ENCODE measurements at places on chromosomes 7 and 10.

- no peak for DNase-seq
Measured at GRCh38 chr7:34835901-34836600, 178.0 kb downstream of the NPSR1 start.

DNA sequence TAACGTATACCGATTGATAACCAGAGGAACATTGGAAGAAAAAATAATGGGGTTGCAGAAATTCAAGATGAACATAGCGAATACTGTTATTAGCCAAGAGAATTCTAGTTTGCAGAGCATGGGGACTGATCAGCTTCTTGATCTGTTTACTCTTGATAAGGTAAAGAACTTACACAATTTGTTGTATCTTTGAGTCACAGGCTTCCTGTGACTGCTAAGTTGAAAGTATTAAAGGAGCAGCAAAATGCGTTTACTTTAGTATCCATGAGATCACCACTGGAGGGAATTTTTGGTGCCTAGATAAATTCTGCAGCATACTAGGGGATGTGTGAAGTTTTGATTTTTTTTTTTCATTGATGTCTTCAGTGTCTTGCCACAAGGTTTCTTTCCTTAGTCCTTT is 103.6 kb downstream of the BTAF1 start:
- no peak for DNase-seq

- peak; percentile 51 for DNase-seq
Measured at GRCh38 chr10:78905957-78906308, 162.8 kb upstream of the ZMIZ1 start.

DNA sequence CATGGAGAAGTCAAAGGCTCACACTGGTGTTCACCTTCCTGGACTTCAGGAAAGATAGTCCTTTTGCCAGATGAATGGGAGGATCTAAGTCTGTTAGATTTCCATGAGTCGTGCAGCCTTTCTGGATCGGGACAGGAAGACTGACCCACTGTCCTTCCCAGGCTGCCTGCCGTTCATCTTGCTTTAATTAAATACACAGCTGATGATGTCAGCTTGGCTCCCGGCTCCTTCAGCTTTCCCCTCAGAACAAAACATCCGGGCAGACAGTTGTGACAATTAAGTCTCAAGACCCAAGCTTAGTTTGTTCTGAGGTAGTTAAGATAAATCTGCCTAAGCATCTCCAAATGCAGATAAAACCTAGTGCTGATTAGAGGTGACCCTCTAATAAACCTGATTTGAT is 58.6 kb downstream of the AUTS2 start:
- no peak for DNase-seq

GRCh38 chr10:124472071-124472470 is 10.4 kb downstream of the LHPP start:
- DNase-seq, result no peak

- DNase-seq, result no peak
Measured at GRCh38 chr7:144452064-144452463, 48.6 kb upstream of the NOBOX start.

DNA sequence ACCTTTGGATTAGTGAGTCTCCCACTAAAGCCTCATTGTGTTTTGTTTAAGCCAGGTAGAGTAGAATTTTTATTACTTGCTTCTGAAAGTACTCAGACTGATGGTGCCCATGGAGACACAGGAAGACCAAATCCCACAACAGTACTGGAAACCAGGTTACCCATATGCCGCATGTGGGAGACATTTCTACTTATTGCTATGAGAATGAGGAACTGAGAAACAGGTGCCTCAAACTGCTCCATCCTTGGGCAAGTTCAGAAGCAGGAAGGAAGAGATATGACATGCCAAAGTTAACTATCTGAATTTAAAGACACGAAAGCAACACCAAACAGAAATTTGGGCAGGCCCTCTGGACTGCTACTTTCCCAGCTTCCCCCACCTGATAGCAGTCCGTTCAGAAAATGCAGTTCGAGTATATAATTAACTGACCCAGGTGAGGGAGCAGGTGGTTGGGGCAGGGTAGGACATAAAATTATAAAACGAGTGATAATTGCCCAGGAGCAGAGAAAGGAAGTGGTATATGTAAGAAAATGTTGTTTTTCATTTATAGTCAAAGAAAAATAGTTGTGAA is 382.3 kb upstream of the MTPN start:
- no peak for DNase-seq

GRCh38 chr7:51451751-51452476 is 135.3 kb upstream of the COBL start:
- no peak for DNase-seq

DNA sequence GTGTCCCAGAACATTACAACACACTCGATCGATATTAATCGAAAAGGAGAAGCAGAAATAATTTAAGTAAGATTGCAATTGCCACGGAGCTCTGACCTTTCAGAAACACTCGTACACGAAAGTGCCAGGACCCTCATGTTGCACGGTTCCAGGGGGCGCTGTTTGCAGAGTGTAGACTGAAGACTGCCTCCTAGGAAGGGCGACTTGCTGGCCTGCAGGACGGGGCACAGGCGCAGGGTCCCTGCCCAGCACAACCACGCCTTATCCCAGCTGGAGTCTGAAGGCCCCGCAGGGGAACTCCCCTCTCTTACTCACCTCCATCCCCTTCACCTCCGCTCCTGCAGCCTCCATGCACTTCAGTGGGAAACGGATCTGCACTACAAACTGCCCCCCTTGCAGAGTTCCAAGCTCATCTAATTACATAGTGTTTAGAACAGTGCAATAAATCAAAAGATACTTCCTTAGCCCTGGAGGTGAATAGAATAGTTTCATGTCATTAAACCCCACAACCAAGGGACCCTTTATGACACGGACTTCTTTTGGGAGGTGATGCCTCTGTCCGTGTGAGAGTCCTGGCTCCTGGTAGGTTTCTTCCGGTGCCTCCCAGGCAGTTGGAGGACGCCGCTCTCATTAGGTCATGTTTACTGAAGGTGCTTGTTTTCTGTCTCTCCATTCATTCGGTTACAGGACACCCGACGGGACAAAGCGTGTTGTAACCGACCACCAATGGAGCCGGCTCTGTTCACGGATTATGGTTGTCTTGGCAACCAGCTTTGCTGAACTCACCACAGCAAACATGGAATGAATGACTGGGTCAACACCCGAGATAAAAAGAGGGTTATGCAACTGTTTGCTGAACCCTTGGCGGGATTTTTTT is 262.2 kb downstream of the BAMBI start:
- DNase-seq, result peak; percentile 97

- no peak for DNase-seq
Measured at GRCh38 chr10:73799899-73800559, 11.4 kb downstream of the NDST2 start.

DNA sequence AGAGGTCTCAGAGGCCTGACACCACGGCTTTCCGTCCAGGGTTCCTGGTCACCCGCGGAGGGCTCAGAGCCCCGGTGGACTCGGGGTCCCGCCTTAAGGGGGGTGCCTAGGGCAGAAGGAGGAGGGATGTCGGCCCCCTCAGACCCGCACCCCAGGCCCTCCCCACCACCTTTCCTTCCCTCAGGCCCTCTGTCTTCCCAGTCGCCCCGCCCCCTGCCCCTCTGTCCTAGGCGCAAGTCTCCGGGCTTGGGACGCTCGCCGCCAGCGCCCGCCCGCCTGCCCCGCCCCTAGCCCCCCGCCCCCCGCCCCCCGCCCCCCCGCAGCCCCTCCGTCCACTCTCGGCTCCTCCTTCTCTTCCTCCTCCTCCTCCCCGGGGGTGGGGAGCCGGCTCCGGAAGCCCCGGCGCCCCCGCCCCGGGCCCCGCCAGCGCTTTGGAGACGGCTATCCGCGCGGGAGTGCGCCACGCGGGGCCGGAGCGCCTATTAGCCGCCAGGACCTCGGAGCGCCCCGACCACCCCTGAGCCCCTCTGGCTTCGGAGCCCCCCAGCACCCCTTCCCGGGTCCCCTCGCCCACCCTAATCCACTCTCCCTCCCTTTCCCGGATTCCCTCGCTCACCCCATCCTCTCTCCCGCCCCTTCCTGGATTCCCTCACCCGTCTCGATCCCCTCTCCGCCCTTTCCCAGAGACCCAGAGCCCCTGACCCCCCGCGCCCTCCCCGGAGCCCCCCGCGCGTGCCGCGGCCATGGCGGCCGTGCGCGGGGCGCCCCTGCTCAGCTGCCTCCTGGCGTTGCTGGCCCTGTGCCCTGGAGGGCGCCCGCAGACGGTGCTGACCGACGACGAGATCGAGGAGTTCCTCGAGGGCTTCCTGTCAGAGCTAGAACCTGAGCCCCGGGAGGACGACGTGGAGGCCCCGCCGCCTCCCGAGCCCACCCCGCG is at the start of gene AEBP1:
TSS of gene AEBP1 (plus strand) at position 423 of the 937 bp plus-strand sequence. CDS start at position 744, 321 bp downstream.
- no peak for DNase-seq

DNA sequence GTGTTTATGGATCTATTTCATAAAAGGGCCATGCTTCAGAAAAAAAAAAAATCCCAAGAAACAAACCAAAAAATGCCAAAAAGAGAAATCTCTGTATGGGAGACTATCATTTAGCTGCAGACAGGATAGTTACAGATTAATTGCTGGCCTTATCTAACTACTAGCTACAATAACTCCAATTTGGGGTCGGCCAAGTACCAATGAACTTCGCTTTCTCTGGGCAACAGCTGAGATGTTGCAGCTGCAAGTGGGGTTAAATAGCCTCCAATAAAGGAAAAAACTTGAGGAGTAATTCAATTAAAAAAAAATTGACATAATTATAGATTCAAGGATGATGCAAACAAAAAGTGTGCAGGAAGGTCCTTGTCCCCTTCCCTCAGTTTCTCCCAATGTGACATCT is 73.6 kb downstream of the PFKFB3 start:
- no peak for DNase-seq

DNA sequence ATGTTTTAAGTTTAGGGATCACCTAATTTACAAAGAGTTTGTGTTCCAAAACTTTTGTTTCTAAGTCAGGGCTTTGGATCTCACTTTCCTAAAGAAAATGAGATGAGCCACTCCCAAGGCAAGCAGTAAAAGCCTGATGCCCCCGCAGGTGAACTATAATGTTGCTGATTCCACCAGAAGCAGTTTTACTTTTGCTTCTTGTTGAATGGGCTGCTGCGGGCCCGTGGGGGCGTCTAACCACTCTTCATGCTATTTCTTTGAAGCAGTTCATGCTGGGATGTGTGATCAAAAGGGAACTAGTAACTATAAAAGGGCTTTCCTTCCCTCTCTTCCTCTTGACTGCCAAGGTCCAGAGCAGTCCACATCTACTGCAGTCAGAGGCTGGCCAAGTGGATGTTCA is 118.7 kb upstream of the NEBL start:
- DNase-seq, result no peak

GRCh38 chr10:33125522-33126517 is 167.8 kb upstream of the ITGB1 start:
- DNase-seq, result no peak

- DNase-seq, result no peak
Measured at GRCh38 chr10:6200734-6201515, 1.8 kb upstream of the PFKFB3 start.

DNA sequence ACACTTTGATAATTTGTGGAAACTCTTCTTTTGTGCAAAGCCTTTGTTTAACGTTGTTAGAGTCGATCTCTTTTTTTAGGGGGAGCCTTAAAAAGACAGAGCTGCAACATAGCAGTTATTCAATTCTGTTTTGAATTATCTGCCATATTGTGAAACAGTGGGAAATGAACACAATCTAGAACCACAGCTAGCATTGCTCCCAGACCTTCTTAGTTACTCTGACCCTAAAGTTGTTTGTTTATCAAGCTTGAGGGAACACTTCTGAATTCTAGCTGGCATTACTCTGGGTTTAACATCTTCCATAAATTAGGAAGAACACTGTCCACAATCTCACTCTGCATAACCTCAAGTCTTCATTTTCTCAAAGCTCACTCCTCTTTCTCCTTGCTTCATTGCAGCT is 217.7 kb downstream of the PRKG1 start:
- no peak for DNase-seq

- DNase-seq, result peak; percentile 21
Measured at GRCh38 chr10:68560943-68561864, 1.1 kb downstream of the TET1 start.

DNA sequence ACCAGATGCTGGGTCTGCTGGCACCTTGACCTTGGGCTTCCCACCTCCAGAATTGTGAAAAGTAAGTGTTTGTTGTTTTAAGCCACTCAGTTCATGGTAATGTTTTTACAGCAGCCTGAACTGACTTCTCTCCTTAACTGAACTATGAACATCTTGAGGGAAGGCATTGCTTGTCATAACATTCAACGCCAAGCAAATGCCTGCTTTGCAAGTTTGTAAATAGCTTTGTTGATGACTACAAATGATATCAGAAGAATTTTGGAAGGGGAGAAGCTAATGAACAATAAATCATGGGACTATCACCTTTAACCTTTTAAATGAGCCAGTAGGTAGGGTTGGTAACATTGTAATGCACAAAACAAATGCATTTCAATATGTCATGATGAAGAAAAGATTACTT is 402.4 kb upstream of the ADARB2 start:
- no peak for DNase-seq

GRCh38 chr10:101489355-101489754 is 98.7 kb downstream of the POLL start:
- peak; percentile 72 for DNase-seq

DNA sequence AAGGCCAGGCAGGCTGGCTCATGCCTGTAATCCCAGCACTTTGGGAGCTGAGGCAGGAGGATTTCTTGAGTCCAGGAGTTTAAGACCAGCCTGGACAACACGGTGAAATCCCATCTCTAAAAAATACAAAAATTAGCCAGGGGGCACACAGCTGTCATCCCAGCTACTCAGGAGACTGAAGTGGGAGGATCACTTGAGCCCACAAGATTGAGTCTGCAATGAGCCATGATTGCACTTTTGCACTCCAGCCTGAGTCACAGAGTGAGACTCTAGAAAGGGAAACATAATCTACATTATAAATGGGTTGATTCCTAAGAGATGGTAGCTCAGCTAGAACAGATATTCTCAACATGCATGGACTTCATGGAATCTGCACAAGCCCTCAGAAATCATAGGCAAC is 6.3 kb upstream of the LIPF start:
- no peak for DNase-seq

GRCh38 chr10:32035038-32035437 is 21.2 kb downstream of the KIF5B start:
- no peak for DNase-seq

- DNase-seq, result no peak
Measured at GRCh38 chr10:95423164-95424005, 132.6 kb upstream of the PDLIM1 start.

DNA sequence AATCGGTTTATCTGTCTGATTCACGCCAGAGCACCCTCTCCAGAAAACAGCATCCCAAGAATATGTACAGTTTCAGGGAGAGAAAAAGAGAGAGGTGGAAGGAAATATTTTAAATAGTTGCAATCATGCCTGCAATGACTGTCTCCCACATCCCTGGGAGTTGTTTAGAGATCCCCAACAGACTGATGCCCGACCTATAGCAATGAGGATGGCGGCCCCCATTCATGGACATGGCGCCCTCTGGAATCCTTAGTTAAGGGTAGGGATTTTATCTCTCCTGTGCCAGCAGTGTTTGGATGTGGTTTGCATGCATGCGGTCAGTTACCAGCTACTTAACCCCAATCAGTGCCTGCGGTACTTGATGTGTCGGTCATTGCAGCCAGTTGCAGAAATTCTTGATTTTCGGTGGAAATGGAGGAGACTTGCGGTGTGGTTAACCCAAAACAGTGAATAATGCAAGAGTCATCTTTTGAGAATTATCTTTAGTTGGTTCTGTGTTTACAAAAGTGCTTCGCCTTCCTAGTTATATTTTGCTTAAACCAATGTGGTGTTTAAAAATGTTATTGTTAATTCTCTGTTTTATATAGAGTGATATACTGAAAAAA is 186.0 kb upstream of the TCF7L2 start:
- DNase-seq, result no peak

- DNase-seq, result no peak
Measured at GRCh38 chr7:157584420-157584819, 247.6 kb downstream of the DNAJB6 start.
